ENCODE measurements at places on chromosomes 4 and X.
A peak's percentile ranks its signal among the peaks of the same experiment; 100 is the strongest.

DNA sequence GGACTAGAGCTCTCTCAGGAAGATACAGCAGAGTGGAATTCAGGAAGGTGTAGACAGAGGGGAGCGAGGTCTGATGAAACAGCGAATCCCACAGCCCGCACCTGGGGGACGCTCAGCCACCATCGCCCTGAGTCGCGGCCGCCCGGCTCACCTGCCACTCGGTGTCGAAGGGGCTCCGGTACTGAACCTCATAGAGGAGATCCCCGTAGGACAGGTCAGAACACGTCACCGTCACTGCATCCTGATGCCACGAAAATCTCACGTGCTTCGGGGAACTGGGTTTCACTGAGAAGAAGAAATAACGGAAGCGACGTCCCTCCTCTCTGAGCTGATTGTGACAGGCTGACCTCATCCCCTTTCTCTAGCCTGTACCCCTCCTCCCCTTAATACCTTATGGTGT is 10.2 kb downstream of the CRLF2 start:
- peaks cover 3% of the 10 kb centered on the region for H3K4me1 ChIP-seq
- H3K4me3 ChIP-seq, result no peak overlapping the region
- H3K36me3 ChIP-seq, result no peaks in the 10 kb centered on the region
- H3K27me3 ChIP-seq, result no peaks in the 10 kb centered on the region
- DNase-seq, result peak; percentile 31

DNA sequence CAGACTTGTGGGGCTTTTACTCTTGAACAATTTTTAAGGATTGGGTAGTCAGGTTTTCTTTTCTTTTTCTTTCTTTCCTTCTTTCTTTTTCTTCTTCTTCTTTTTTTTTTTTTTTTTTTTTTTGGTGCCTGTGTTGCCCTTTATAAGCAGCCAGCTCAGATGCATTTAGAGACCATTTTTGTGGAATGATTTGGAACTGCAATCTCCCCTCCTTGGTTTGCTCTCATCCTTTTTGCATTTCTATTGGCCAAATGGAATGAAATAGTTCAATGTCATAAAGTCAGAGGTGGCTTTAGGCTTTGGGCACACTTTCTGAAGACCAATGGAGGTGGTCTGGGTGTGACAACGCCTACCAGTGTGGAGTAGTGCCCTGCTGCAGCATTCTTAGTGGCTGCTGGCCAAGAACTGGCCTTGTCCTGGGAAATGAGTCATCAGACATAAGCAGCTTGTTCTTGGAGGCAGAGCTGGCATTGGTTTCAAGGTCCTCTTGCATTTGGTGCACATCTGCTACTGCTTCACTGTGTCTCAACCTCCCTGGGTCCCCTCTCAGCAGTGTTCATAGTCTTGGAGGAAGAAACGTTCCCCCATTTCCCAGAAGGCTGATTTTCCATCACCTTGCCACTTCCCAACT is 84.5 kb downstream of the CT47B1 start:
- H3K4me3 ChIP-seq, result no peak overlapping the region
- H3K27ac ChIP-seq, result no peak overlapping the region
- no peak for DNase-seq
- no peaks in the 10 kb centered on the region for H3K36me3 ChIP-seq

DNA sequence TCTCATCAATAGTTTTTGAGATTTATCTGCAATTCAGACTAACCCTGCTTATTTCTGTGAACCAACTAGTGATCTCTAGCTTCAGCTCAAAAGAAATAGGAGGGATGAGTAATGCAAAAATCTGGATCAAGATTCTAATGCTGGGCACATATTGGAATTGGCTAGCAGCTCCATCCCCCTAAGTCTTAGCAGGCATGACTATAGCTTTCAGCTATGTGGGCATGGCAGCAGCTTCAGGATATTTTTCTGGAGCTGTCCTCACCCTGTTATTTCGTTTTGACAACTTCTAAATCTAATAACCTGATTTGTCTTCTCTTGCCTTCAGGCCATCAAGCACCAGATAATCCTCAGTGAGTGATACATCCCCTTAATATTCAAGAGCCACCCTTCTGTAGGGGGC is 50.8 kb upstream of the GNPDA2 start:
- no peaks in the 10 kb centered on the region for H3K27me3 ChIP-seq
- H3K4me1 ChIP-seq, result no peaks in the 10 kb centered on the region
- no peak overlapping the region for H3K4me3 ChIP-seq
- DNase-seq, result no peak

DNA sequence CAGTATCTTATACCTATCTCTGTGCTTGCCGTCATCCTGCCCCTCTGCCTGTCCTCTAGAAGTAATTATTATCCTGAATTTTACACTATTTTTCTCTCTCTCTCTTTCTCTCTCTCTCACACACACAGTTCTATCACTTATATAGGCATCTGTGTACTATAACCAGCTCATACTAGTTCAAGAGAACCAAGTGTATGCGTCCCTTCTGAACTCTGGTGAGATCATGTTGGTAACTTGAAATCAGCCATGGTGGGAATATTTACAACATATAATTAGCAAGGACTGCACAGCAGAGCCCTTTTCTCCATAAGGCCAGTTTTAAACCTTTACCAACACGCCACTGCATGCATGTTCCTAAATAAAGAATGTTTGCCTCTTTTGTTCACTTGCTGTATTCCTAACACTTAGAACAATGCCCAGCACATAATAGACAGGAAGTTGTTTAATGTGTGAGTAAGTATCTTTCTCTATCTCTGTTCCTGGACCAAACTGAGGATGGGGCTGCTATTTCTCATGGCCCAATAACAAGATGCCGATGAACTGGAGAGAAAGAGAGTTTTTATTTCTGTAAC is 51.1 kb upstream of the IL21 start:
- H3K27ac ChIP-seq, result no peak overlapping the region
- no peak overlapping the region for H3K4me3 ChIP-seq
- peaks cover 7% of the 10 kb centered on the region for H3K4me1 ChIP-seq
- no peak for DNase-seq
- H3K27me3 ChIP-seq, result no peaks in the 10 kb centered on the region

- no peaks in the 10 kb centered on the region for H3K4me1 ChIP-seq
- H3K27ac ChIP-seq, result no peak overlapping the region
- DNase-seq, result no peak
- peaks cover 66% of the 10 kb centered on the region for H3K27me3 ChIP-seq
Observed at GRCh38 chr4:76892001-76892400, 5.9 kb downstream of the SOWAHB start.

DNA sequence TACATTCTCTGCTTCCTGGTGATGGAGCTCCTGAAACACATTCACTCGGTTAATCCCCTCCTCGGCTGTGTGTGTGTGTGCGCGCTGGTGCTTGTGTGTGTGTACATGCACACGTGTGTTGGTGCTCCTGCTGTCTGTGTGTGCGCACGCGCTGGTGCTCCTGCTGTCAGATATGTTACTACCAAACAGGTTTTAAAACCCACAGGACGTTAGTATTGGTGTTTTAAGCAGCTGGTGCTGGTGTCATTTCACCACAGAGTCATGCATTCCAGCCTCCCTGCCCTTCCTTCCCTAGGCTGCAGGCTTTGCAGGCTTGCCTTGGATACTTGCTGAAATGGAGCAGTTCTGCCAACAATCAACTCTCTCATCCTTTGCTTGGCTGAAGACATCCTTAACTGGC is 48.1 kb upstream of the CPLX1 start:
- no peaks in the 10 kb centered on the region for H3K27me3 ChIP-seq
- H3K27ac ChIP-seq, result no peak overlapping the region
- no peak for DNase-seq
- H3K4me1 ChIP-seq, result no peaks in the 10 kb centered on the region
- no peak overlapping the region for H3K4me3 ChIP-seq

DNA sequence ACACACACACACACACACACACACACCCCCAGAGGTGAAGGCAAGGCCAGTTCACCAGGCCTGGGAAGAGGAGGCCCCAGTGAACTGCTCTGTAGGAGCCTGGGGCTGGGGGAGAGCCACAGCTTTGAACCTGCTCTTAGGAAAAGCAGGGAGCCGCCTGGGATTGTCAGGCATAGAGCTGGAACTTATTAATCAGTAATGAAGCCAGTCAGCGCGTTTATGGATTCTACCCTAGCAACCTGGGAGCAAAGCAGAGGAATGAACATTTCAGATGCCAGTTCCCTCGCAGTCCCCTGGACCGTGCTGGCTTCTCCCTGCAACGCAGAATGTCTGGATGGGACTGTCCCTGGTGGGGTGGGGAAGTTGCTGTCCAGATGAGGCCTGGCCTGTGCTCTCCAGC is 45.3 kb upstream of the DDX3X start:
- H3K4me3 ChIP-seq, result no peak overlapping the region

DNA sequence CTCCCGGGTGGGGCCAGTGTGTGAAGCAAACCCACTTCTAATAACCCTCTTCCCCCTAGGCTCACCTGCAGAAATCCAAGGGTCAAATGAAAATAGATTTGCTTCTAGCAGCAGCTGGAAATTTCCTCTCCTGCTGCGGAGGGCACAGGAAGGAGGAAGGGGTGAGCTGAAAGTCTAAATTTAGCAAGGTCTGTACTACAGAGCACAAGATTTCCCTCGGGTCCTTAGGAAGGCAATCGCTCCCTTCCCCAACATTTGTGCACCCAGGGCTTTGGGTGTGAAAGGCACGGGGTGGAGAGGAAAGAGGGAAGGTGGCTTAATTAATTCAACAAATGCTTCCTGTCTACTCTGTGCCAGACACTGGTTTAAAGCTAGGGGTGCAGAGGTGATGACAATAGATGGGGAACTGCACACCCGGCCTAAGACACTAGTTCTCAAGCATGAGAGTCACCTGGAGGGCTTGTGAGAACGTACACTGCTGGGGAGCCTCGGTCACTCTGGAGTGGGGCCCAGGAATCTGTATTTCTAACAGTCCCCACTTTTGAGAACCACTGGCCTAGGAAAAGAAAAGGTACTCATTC is 204.4 kb downstream of the NSUN7 start:
- no peak for DNase-seq
- H3K36me3 ChIP-seq, result no peaks in the 10 kb centered on the region
- no peaks in the 10 kb centered on the region for H3K4me1 ChIP-seq

- no peak overlapping the region for H3K4me3 ChIP-seq
- H3K4me1 ChIP-seq, result no peaks in the 10 kb centered on the region
- H3K27ac ChIP-seq, result no peak overlapping the region
- H3K27me3 ChIP-seq, result no peaks in the 10 kb centered on the region
Observed at GRCh38 chr4:148315049-148315448, 127.2 kb downstream of the NR3C2 start.

DNA sequence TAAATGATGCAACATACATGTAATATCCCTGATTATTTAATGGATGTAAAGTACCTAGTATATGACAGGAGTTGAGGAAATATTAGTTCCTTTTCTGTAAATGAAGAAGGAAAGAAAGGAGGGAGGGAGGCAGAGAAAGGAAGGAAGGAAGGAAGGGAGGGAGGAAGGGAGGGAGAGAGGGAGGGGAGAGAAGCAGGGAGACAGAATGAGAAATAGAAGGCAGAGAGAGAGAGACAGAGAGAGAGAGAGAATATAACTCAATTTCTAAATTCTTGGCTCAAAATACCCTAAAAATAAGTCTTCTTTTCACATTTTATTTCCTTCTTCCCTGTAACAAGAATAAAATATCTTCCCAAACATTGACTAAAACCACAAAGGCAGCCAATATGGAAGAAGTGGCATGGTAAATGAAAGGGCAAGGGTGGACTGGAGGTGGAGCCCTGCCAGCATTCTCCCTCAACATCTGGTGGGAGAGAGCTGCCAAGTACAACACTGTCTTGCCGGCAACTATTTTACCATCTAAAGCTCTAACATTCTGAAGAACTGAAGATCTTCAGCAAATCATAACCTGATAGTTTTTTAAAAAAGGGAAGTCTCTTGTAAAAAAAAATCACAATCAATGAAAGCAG is 245.1 kb downstream of the PPP3CA start:
- DNase-seq, result no peak
- H3K4me3 ChIP-seq, result no peak overlapping the region
- no peak overlapping the region for H3K27ac ChIP-seq
- peaks cover 5% of the 10 kb centered on the region for H3K4me1 ChIP-seq

DNA sequence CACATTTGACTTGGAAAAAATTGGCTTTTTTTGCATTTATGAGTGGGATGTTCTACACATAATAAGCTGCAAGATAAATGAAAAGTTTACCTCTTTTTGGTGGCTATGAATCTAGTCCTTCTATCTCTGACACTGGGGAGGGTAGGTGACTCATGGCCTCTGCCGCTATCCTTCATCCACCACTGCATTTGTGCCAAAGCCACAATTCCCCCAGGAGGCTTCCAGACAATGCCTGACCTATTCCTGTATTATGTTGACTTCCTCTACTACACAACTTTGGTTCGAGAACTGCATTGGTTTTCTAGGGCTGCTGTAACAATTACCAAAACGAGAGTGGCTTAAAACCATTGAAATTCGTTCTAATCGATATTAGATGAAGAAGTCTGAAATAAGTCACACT is 245.6 kb downstream of the TRAM1L1 start:
- no peaks in the 10 kb centered on the region for H3K36me3 ChIP-seq
- DNase-seq, result no peak
- H3K27me3 ChIP-seq, result no peaks in the 10 kb centered on the region
- H3K4me1 ChIP-seq, result no peaks in the 10 kb centered on the region

GRCh38 chr4:8830611-8831200 is 40.9 kb downstream of the HMX1 start:
- peak; percentile 19 for DNase-seq
- no peak overlapping the region for H3K4me3 ChIP-seq
- H3K27me3 ChIP-seq, result peaks cover 17% of the 10 kb centered on the region
- no peaks in the 10 kb centered on the region for H3K36me3 ChIP-seq
- no peaks in the 10 kb centered on the region for H3K4me1 ChIP-seq
- H3K27ac ChIP-seq, result no peak overlapping the region

DNA sequence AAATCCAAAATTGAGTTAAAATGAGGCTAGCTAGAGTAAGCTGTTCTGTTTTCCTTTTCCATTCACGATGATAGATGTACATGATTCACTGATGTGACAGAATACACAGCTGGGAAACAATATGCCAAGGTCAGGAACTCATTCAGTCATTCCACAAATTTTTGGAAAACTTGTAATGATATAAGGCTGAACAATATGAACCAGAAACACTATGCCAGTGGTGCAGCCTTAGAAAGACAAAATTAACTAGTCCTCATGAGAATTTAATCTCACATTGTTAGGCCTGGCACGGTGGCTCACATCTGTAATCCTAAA is 50.0 kb upstream of the NDST3 start:
- H3K27ac ChIP-seq, result no peak overlapping the region
- H3K4me1 ChIP-seq, result peaks cover 2% of the 10 kb centered on the region
- no peaks in the 10 kb centered on the region for H3K36me3 ChIP-seq
- H3K27me3 ChIP-seq, result no peaks in the 10 kb centered on the region
- no peak overlapping the region for H3K4me3 ChIP-seq
- DNase-seq, result no peak

DNA sequence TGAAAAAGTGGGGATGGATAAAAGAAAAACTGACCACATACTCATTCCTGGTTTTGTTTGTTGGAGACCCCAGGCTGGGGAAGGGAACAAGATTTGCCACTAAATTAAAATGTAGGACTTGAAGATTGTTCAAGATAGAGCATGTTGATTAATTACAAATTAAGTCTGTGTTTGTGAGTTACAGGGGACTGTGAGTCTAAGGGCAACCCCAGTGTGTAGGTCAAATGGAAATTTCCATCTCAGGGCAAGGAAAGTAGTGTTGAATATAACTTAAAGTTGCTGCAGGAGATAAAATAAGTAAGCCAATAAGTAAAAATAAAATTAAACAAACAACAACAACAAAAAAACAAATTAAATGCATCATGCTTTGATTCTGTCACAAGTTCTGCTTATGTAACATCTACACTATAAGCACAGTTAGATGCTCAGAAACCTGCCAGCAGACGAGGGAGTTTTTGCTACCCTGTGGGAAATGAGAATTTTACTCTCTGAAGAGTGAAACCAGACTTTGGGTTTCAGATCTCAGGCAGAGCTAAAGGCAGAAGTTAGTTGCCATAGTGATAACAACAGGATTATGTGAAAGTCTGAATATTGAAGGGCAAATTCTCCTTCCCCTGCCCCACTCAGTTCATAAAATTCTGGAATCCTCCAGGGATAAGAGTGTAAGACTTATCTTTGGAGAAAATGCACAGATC is 352.3 kb downstream of the GRXCR1 start:
- no peaks in the 10 kb centered on the region for H3K4me1 ChIP-seq
- no peaks in the 10 kb centered on the region for H3K36me3 ChIP-seq
- no peak overlapping the region for H3K27ac ChIP-seq
- H3K4me3 ChIP-seq, result no peak overlapping the region
